Activated T-cell treated with anti-CD3 and anti-CD28 coated beads, Interleukin-2, amount 50 U/mL, for 4 hours (primary cell): ENCODE measurements at places on chromosomes 3 and 15. TPM values are rescaled to one million over a fixed set of nuclear protein-coding genes. Genes with fewer than 3 reads are reported as not detected.

A4GNT gene
- total RNA-seq = not detected

TNK2 gene
- total RNA-seq = 41.2 TPM

GRCh38 chr3:147619921-147620560 lies 210.9 kb downstream of the ZIC1 start:
- no peak for DNase-seq

DNA sequence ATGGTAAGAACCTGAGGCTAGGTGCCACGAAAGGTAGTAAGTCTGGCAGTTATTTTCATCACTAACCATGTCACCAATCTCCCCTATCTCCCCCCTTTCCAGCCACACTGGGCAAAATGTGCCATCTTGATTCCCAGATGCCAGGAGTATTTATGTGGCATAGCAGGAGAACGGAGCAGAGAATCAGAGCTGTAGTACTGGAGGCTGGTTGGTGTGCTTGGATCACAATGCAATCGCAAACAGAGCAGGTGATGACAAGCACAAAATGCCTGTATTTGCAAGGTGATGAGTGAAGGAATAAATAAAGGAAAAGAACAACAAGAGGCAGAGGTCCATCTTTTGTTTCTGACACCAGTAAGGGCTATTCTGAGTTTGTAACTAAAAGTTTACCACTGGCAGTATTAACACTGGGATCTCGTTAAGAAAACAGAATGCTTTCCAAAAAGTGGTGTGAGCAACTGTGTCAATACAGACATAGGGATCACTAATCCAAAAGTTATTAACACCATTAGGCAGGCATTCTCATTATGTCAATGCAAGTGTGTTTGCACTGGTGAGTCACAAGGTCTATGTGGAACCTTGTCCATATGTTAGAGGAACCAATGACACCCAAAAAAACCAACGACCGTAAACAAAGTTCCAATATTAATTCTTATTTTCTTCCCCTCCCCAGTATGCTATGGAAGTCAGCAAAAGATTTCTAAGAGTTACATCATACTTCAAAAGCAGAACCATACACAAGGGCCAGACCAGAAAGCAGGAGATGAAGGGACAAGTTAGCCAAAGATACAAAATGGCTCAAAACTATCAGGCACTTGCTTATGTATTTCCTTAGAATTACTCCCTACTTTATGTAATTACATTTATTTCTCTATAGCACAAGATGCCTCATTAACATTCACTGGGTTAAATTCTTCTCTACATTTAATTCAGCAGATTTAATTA lies 556.6 kb downstream of the FOXP1 start:
- DNase-seq = no peak

GRCh38 chr3:10653241-10653640 lies 147.9 kb upstream of the ATP2B2 start:
- no peak for DNase-seq
